IMR-90 (cell line): ENCODE measurements at places on chromosomes 4 and X. TPM values are rescaled to one million over a fixed set of nuclear protein-coding genes. Genes with fewer than 3 reads are reported as not detected.

The PPEF2 gene
- not detected in 2 replicates for total RNA-seq

The GLUD2 gene
- total RNA-seq = 1.4 and 1.6 TPM in 2 replicates

DNA sequence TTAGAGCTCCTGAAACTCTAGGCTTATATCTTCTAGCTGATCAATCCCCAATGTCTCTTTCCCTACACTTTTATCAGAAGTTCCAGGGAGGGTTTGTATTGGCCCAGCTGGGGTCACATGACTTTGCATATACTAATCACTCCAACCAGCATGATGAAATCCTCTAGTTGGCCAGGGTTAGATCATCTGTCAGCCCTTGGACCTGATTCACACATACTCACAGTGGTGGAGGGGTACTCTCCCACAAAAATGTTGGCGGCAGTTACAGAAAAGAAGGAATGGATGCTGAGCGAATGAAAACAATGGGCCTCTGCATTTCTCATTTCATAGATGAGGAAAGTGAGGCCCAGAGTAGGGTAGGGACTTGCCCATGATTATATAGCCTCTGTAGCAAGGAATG, 151.1 kb downstream of the PJA1 start:
- H3K4me3 ChIP-seq = no peak overlapping the region
- DNase-seq = peak; percentile 78
- no peaks in the 10 kb centered on the region for H3K36me3 ChIP-seq
- peaks cover 1% of the 10 kb centered on the region; the same call in 1 of the 2 replicates for H3K4me1 ChIP-seq
- no peak overlapping the region for H3K27ac ChIP-seq

- peaks cover 6% of the 10 kb centered on the region; the same call in 1 of the 2 replicates for H3K36me3 ChIP-seq
- no peak overlapping the region for H3K4me3 ChIP-seq
- no peaks in the 10 kb centered on the region for H3K27me3 ChIP-seq
- H3K4me1 ChIP-seq = peaks cover 4% of the 10 kb centered on the region
- no peak for DNase-seq
These were observed 201.4 kb downstream of the APBB2 start for GRCh38 chr4:41012911-41013310.

DNA sequence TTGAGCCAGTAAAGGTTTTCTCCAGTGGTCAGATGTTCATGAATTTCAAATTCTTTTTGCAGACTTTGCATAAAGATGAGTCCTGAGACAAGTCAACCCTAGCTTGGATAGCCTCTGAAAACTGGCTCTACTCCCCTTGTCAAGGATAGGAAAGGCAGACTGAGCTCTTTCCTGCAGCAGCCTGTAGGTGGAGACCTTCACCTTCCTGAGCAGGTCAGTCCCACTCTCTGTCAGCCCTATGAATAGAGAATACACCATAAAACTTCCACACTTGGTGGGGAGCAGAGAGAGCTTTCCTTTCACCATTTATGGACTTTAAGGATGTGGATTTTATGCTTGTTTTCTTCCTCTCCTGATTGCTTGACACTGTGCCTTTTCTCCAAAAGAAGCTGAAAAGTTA, 41.9 kb downstream of the PCDH19 start:
- H3K4me1 ChIP-seq = no peaks in the 10 kb centered on the region
- DNase-seq = peak; percentile 0
- H3K27ac ChIP-seq = no peak overlapping the region
- no peaks in the 10 kb centered on the region; the same call in none of the 2 replicates for H3K27me3 ChIP-seq

- no peaks in the 10 kb centered on the region for H3K27me3 ChIP-seq
- DNase-seq = peak; percentile 94
- H3K36me3 ChIP-seq = no peaks in the 10 kb centered on the region
- H3K4me3 ChIP-seq = no peak overlapping the region
These were observed 273.1 kb downstream of the DCTD start for GRCh38 chr4:182643801-182644682.

DNA sequence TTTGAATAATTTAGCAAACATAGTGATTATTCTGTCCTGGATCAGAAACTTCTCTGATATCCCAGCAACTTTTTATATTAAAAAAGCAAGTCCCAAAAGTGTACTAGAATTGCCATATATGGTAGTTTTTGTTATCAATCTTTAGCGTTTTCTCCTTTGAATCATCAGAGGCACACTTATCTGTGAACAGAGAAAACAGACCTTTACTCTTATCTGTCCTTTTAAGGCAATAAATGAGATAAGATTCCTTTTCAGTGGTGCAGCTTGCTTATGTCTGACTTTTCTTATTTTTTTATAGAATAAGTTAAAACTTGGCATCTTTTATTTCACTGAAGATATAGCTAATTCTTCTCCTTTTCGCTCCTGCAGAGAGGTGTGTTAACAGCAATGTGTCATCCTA, 458.1 kb upstream of the PCDH10 start:
- H3K4me1 ChIP-seq = no peaks in the 10 kb centered on the region
- no peak for DNase-seq
- no peak overlapping the region for H3K27ac ChIP-seq
- no peaks in the 10 kb centered on the region for H3K36me3 ChIP-seq
- H3K27me3 ChIP-seq = no peaks in the 10 kb centered on the region

The SMIM10 gene
- 2.3 and 3.6 TPM in 2 replicates for total RNA-seq

DNA sequence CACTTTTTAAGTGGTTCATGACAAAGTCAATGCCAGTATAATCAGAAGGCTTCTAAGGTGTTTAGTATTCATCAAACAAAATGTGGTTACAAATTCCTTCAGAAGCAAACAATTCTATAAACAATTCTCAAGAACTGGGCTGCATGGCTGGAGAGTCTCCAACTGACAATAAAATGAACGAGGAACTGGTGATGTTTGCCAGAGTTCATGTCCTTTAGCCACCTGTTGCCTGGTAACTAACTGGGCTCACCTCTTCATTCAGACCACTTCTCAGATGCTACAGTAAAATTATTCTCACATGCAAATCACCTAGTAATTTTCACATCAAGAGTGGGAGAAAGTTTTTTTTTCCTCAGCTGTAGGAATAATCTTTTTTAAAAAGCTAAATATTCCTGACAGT, 53.3 kb downstream of the CAMK2D start:
- peak; percentile 29 for DNase-seq
- H3K36me3 ChIP-seq = no peaks in the 10 kb centered on the region
- no peak overlapping the region for H3K27ac ChIP-seq

GRCh38 chr4:170875868-170876267, 786.1 kb upstream of the AADAT start:
- DNase-seq = no peak
- no peak overlapping the region for H3K27ac ChIP-seq
- H3K36me3 ChIP-seq = no peaks in the 10 kb centered on the region
- no peaks in the 10 kb centered on the region for H3K27me3 ChIP-seq
- no peak overlapping the region for H3K4me3 ChIP-seq

GRCh38 chrX:146881521-146881920, 67.0 kb upstream of the CXorf51A start:
- no peaks in the 10 kb centered on the region for H3K4me1 ChIP-seq
- no peak overlapping the region for H3K4me3 ChIP-seq
- no peak overlapping the region for H3K27ac ChIP-seq

The PARM1 gene
- under 0.01 and 0.18 TPM in 2 replicates for total RNA-seq
